Osteoblast (primary cell): ENCODE measurements at places on chromosomes 12 and 14. TPM values are rescaled to one million over a fixed set of nuclear protein-coding genes. Genes with fewer than 3 reads are reported as not detected.

DNA sequence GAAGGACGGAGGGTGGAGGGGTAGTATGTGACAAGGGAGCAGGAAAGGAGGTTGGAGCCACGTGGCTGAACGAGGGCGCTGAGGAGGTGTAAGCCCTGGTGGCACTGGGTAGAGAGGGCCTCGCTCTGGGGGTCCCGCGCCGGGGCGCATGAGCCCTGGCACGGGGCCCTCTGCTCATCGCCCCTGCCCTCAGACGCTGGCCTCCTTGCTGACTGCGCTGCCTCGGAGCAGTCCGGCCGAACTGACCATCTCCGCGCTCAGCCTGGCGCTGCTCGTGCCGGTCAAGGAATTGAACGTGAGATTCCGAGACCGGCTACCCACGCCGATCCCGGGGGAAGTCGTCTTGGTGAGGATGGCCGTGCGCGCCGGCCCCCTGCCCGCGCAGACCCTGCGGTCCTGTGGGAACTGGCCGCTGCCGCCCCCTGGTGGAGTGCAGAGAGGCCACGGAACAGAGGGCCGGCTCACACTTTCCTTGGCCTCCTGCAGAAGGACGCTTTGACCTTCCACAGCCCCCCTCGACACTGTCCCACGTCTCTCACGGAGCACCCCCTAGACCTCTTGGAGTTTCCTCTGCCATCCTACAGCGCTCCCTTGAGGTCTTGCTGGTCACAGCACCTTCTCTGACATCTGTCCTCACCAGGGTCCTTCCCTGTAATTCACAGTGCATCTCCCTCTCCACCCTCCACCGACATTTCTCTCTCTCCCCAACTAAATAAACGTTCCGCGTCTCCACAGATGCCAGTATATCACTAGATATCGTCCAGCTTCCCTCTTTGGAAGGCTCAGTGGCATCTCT lies 10.5 kb downstream of the ARHGEF25 start:
- peak; percentile 98 for DNase-seq

The CELA1 gene
- total RNA-seq = not detected in 2 replicates

DNA sequence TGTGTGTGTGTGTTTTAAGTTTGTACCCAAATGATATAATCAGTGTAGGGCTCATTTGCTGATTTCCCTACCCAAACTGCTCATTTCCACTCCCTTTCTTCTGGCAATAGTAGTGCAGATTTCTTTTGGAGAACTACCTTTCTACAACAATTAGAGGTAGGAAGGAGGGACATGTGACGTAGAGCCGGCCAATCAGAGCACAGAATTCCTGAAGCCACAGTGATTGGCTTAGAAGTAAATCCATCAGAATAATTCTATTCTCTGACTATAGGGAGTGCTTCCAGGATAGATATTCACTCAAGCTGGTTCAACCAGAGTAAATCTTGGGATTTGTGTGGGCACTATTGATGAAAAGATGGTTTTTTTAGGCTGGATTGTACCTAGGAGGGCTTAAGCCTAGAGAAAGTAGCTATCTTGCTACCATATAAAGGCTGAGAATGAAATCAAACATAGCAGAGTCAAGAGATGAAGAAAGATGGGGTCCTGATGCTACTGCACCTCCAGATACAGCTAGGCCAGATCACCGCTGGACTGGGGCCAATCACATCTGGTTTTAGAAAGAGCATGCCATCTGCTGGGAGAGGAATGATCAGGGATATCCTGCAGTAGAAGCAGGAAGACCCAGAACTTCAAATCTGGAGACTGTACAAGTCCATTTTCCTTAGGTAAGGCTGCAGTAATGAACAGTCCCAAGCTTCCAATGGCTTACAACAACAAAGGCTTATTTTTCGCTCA lies 54.1 kb upstream of the NUAK1 start:
- DNase-seq = no peak

The CMTM5 gene
- total RNA-seq = not detected in 2 replicates

DNA sequence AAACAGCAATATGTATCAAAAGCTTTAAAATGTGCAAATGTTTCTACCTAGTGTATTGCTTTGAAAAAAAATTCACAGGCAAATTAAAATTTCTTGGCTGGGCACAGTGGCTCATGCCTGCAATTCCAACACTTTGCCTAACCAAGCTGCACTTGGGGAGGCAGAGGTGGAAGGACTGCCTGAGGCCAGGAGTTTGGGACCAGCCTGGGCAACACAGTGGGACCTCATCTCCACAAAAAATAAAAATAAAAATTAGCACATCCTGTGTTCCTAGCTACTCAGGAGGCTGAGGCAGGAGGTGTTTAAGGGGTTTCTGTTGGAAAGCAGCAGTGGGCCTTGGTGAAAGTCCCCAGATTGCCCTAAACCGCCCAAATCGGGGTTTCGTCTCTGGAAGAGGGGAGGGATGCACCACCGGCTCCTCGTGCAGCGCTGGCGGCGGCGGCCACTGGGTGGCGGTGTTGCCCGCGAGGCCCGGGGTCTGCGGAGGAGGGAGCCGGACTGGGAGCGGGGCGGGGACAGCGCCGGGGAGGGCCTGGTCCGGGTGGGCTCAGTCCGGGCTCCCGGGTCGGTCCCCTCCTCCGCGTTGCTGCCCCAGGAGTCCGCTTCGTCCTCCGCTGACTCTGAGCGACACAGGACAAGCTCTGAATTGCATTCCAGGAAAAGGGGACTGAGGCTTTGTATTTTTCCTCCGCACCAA lies 265.6 kb downstream of the AACS start:
- DNase-seq = peak; percentile 97

- DNase-seq = peak; percentile 52
Observed at GRCh38 chr12:56186957-56187356, 2.3 kb downstream of the SMARCC2 start.

DNA sequence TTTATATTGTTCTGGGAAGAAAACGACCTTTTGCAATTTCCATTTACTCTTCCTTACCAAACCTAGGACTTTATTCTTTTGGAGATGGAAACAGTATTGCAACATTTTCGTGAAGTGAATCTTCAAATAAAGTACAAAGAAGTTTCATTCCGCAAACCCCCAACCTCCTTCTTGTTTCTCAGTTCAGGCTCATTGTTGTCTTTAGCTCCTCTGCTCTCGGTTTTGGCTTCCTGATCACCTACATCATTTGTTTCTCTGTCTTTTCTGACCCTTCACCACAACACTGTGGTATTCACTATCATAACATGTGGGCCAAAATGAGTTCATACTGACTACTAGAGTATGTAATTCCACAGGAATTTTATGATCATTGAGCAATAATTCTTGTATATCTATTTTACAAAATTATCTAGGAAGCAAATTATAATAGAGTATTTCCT lies 266.8 kb downstream of the ADAMTS20 start:
- no peak for DNase-seq

- DNase-seq = peak; percentile 96
Observed at GRCh38 chr12:6953442-6954315, 2.5 kb downstream of the PTPN6 start.

DNA sequence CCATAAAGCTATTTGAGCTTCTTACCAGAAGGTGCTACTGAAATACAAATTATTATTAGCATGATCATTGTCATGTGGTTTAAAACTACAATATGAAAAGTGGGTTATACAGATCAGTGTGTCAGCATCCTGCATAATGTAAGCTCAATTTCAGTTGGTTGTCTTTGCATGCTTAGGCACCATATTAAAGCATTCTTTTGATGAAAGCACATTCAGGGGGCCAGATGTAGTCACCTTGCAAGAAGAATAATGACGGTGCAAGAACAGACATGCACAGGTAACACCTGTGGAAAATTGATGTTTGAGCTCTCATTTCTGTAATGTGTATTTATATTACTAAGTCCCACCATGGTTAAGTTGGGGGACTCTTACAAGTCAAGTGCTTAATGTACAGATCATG lies 123.9 kb downstream of the PAX9 start:
- no peak for DNase-seq

- DNase-seq = no peak
Observed at GRCh38 chr14:58639198-58639565, 1.4 kb downstream of the DACT1 start.

GRCh38 chr14:20477211-20477876 lies 8.1 kb downstream of the PNP start:
- DNase-seq = peak; percentile 58

The TMEM63C gene
- 0.72 TPM in 1 of 2 replicates, not detected in the other for total RNA-seq

- no peak for DNase-seq
Observed at GRCh38 chr12:15497671-15498292, 175.5 kb downstream of the PTPRO start.

- no peak for DNase-seq
Observed at GRCh38 chr14:99773521-99774497, 19.4 kb upstream of the EML1 start.

DNA sequence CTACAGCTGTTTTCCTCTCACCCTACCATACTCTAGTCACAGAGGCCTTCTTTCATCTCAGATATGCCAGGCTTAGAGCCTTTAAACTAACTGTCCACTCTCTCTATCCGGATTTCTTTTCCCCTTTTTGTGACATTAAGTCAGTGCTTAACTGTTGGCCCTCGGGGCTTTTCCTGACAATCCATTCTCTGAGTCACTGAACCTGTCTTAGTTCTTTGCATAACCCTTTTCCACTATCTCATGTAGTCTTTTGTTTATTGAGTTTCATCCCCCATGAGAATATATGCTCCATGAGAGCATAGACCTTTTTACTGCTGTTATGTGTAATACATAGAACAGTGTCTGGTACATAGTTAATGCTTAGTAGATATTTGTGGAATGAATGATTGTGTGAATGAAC lies 68.7 kb downstream of the PLEKHA5 start:
- no peak for DNase-seq

- no peak for DNase-seq
Observed at GRCh38 chr14:44609201-44609600, 102.1 kb upstream of the FSCB start.

- no peak for DNase-seq
Observed at GRCh38 chr12:56071648-56072047, 8.3 kb upstream of the ERBB3 start.

DNA sequence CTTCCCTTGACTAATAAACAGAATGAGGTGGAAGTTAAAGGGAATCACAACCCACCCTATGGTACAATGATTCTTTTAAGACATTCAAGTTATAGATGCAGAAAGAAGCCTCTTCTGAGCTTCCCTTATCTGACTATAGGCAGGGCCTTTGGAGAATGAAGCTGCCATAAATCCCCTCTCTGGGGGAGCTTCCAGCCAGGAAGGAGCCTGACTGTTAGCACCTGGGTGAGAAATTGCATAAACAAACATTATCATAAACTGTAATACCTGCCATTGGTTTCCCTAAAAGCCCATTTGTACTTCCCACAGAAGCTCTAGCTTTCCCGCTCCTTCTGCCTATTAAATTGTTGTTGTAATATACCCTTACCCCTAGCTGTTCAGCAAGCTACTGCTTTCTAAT lies 81.3 kb upstream of the RESF1 start:
- no peak for DNase-seq
